ENCODE measurements at places on chromosomes 4 and X.

- peak; percentile 6 for DNase-seq
Measured at GRCh38 chrX:8743126-8743732, 11.3 kb upstream of the ANOS1 start.

DNA sequence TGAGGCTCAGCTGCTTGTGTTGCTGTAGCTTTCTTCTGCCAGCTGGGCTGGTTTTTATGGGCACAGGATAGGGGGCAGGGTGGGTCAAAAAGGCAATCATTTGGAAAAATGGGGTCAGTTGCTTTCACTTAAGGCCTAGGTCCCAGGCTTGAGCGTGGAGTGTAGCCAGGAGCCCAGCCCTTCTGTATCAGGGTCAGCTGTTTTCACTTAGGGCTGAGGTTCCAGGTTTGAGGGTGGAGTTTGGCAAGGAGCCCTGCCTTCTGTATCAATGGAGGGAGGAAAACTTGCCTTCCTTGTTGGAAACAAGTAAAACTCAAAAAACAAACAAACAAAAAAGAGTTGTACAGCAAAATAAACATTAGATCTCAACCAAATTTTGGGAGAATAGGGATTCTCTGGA lies 37.0 kb upstream of the UGT8 start:
- DNase-seq, result no peak

DNA sequence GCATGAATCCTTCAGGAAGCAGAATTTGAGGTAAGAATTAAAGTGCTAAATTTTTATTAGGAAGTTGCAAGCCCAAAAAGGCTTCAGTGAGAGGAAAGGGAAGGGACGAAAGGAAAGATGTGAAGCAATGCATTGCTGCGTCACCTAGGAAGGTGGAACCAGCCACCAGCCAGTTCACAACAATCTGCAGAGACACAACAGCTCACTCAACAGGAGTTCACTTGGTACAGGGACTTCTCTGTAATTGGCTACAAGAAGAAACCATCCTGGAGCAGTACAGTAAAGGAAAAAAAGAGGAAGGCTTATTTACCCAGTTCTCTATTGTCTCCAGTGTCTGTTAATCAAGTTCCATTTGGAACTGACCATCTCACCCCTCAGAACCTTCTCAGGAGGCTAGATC lies 157.6 kb downstream of the HNRNPD start:
- DNase-seq, result no peak

- DNase-seq, result no peak
Measured at GRCh38 chr4:99120501-99120900, 23.6 kb downstream of the ADH4 start.

GRCh38 chr4:153014460-153014859 lies 78.3 kb downstream of the FHDC1 start:
- DNase-seq, result no peak
